Type B pancreatic cell (in vitro differentiated cells): ENCODE measurements at places on chromosomes 16 and 17. TPM values are rescaled to one million over a fixed set of nuclear protein-coding genes. Genes with fewer than 3 reads are reported as not detected.

DNA sequence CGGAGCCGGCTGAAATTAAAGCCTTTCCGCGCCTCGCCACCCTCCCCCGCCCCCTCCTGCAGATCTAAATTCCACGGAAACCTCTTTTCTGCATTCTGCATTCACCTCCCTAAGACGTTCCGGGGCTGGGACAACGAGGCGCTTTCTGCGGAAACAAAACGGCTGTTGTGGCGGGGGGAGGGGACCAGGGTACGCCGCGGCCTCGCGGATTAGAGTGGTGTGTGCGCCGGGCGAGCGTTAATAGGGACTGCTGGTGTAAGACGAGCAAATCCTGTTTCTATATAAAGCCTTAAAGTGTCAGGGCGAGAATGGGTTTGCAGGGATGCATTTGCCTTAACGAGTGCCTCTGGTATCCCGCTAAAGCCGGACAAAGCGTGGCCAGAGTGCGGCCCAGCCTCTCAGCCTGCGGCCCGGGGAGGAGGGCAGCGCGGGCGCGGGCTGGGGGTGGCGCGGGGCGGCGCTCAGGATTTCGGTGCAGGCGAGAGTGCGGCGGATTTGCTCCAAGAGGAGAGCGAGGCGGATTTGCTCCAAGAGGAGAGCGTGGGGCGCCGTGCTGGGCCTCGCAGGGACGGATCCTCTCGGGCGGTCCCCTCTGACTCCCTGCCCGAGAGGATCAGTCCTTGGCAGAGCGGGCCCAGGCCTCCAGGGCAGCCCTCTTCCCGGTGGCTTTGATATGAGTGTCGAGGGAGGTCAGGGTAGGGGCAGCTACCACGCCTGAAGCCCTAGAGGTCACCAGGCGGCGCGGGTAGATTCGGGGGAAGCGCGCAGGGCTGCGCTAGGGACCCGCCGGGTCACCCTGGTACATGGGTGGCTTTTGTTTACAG lies 5.1 kb downstream of the BAHCC1 start:
- H3K36me3 ChIP-seq = peaks cover 4% of the 10 kb centered on the region
- peak overlapping the region; percentile 96 for H3K4me3 ChIP-seq
- peak overlapping the region; percentile 97 for H3K27ac ChIP-seq
- no peak for DNase-seq
- peaks cover 4% of the 10 kb centered on the region for H3K27me3 ChIP-seq

- DNase-seq = no peak
- H3K4me3 ChIP-seq = peak overlapping the region; percentile 78
Observed at GRCh38 chr16:2150418-2151187, 2.2 kb downstream of the RAB26 start.

GRCh38 chr16:59540621-59541020 lies 806.5 kb upstream of the GOT2 start:
- H3K27ac ChIP-seq = no peak overlapping the region
- no peaks in the 10 kb centered on the region for H3K4me1 ChIP-seq
- no peaks in the 10 kb centered on the region for H3K36me3 ChIP-seq

- DNase-seq = no peak
- peaks cover 16% of the 10 kb centered on the region for H3K36me3 ChIP-seq
- H3K27me3 ChIP-seq = no peaks in the 10 kb centered on the region
- H3K4me3 ChIP-seq = no peak overlapping the region
- no peaks in the 10 kb centered on the region for H3K4me1 ChIP-seq
Observed at GRCh38 chr16:16109453-16110110, 113.7 kb downstream of the ABCC6 start.

GRCh38 chr17:12599186-12599920 lies 66.3 kb upstream of the MYOCD start:
- H3K36me3 ChIP-seq = no peaks in the 10 kb centered on the region
- DNase-seq = no peak
- peaks cover 9% of the 10 kb centered on the region for H3K4me1 ChIP-seq
- H3K27ac ChIP-seq = no peak overlapping the region

DNA sequence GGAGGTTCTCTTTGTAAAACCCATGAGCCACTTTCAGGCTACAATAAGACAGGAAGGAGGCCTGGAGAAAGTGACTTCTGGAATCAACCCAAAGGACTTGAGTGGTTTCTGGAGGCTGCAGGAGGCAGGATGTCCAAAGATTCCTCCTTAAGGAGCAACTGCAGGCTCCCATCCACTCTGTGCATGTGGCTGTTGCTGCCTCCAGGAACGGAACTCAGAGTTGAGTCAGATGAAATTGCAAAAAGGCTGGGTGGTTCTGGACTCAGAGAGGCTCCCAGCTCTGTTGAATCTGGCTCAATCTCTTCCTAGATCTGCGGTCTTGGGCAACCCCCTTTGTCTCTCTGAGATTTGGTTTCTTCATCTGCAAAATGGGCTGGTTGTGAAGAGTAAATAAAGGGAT lies 197.1 kb downstream of the SHISA9 start:
- H3K27me3 ChIP-seq = no peaks in the 10 kb centered on the region
- DNase-seq = no peak
- H3K4me1 ChIP-seq = no peaks in the 10 kb centered on the region
- H3K27ac ChIP-seq = no peak overlapping the region
- no peaks in the 10 kb centered on the region for H3K36me3 ChIP-seq

- no peaks in the 10 kb centered on the region for H3K36me3 ChIP-seq
- no peak for DNase-seq
Observed at GRCh38 chr17:36608794-36609497, 7.6 kb downstream of the MRM1 start.

TMC8 gene
- total RNA-seq = 0.85 and 0.90 TPM in 2 replicates

SLFN11 gene
- 19.8 and 30.7 TPM in 2 replicates for total RNA-seq

COX10 gene
- 24.5 and 26.6 TPM in 2 replicates for total RNA-seq
